ENCODE measurements at places on chromosomes 11 and 22.

DNA sequence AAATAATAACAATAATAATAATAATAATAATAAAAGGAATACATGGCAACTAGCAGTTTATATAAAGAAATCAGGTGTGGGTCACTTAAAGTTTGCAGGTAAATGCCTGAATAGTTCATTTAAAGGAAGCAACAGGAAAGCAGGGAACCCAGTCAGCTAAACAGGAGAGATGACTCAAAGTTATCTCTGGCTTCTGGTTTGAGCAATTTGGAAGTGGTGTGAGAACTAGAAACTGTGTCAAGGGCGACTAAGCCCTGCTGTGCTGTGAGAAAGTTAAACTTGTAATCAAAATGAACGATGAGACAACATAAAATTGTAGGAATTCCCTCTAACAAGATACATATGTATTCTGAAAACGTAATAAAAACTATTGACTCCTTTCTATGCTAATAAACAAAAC, 35.5 kb downstream of the SLC22A9 start:
- DNase-seq, result no peak

- DNase-seq, result no peak
Measured at GRCh38 chr11:102926961-102927623, 28.4 kb downstream of the MMP13 start.

- DNase-seq, result no peak
Measured at GRCh38 chr11:39374963-39375698, 2084.3 kb downstream of the LRRC4C start.

DNA sequence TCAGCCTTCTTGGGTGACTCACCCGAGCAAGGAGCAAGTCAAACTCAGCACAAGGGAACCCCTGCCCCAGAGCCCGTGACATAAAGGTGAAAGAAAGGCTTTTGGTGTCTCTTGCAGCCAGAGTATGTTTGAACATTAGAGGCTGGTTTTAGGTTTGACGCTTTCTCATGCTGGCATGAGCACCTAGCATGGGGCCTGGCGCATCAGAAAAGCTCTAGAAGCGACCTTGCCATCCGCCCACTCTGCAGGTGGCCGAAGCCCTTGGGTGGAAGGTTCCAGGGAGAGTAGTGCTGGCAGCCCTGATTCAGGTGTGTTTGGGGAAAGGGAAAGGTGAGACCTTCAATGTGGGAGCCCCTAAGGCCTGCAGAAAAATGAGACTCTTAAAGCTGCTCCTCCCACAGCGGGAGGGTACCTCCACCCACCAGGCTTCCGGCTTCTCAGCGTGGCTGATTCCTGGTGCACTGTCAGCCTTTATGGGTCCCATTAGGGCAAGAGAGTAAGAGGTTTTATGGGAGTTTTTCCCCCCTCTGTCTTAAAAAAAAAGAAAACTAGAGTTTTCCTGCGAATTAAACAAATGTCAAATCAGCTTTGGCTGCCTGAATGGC, 88.4 kb downstream of the GRIK4 start:
- DNase-seq, result no peak

DNA sequence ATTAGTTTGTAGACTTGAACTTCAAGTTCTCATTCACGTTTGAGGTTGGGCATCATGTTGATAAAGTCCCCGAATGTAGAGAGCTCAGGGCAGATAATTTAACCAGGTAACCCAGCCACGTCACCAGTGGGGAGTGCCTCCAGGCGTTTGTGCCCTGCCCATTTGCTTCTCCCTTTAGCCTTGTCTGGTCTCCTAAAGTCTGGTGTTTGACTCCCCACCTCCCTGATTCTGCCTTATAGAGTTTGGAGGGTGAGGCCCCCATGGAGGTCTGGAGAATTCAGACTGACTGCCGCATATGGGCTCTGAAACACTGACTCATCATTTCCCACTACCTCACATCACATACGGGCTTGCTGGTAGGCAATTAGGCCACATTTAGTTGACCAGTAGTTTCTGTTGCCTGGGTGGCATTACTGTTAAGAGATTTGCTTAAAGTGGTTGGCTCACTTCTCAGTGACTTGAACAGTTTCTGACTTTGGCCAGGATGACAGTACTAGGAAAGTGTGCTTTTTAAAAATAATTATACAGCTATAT, 99.3 kb upstream of the GAL start:
- DNase-seq, result no peak

- peak; percentile 44 for DNase-seq
Measured at GRCh38 chr11:126989942-126990715, 10.4 kb downstream of the KIRREL3 start.

- peak; percentile 73 for DNase-seq
Measured at GRCh38 chr22:28773461-28773867, 969 bp downstream of the CCDC117 start.

- no peak for DNase-seq
Measured at GRCh38 chr11:31767066-31767465, 44.1 kb downstream of the PAX6 start.

DNA sequence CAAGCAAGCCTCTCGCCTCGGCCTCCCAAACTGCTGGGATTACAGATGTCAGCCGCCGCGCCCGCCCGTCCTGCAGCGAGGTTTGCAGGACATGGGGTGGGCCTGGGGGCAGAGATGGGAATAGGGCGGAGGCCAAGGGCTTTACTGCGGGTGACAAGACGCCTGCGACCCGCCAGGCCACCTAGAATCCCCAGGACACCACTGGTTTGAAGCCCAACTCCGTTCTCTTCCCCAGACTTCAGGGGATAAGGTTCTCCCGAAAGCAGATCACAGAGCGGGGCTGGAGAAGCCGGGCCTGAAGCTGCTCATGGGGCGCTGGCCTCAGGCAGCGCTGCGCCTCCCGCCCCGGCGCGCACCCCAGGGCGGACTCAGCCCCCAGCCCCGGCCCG, 354 bp downstream of the POLR2L start:
- no peak for DNase-seq

- DNase-seq, result no peak
Measured at GRCh38 chr22:23248583-23248982, 68.3 kb downstream of the BCR start.

DNA sequence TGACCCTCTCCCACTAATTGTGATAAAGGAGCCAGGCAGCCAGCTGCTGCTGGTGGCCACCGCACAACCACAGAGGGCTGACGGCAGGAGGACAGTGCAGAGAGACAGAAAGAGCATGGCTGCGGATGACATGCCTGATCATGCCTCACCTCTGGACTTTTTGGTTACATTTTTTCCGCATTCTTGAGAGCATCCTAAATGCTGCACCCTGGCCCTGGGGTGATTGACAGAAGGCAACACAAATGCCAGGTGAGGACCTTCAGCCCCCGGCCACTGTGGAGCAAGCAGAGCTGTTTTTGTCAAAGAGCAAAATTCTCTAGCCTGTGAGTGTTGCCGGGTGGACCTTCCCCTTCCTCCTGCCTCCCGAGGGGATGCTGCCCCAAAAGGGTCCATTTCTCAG, 78.5 kb downstream of the RPS6KA4 start:
- no peak for DNase-seq

GRCh38 chr11:132674151-132674550, 858.1 kb downstream of the OPCML start:
- no peak for DNase-seq

- DNase-seq, result no peak
Measured at GRCh38 chr11:10327254-10327653, 22.4 kb downstream of the ADM start.

DNA sequence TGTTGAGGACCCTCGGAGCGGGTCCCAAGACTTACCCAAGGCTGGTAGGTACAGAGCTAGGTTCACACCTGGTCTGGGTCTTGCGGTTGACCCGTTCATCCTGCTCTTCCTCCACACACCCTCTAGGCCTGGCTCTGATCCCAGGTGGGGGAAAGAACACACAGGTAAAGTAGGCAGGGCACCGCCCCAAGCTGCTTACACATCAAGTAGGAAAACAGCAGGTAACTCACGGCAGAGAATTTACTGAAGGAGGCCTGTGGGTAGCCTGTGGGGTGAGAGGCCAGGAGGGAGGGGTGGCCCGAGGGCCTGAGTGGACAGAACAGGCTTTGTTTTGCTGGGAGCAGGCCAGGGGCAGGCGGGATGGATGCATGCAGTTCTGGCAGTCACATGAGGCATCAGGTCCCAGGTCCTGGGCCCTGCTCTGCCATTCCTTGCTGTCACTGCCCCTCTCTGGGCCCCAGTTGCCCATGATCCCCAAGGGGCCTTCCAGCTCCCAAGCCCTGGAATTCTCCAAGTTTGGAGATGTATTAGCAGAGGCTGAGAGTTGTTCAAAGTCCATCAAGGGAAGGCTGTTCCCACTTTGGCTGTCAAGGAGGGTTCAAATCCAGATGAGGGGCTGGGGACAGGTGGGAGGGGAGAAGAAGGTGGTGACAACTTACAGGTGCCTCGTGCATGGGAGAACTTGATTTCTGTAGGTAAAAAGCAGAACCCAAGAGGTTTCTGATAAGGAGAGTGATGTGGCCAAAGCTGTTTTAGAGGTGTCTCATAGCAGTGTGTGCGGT, 5.7 kb downstream of the TSKU start:
- DNase-seq, result no peak

DNA sequence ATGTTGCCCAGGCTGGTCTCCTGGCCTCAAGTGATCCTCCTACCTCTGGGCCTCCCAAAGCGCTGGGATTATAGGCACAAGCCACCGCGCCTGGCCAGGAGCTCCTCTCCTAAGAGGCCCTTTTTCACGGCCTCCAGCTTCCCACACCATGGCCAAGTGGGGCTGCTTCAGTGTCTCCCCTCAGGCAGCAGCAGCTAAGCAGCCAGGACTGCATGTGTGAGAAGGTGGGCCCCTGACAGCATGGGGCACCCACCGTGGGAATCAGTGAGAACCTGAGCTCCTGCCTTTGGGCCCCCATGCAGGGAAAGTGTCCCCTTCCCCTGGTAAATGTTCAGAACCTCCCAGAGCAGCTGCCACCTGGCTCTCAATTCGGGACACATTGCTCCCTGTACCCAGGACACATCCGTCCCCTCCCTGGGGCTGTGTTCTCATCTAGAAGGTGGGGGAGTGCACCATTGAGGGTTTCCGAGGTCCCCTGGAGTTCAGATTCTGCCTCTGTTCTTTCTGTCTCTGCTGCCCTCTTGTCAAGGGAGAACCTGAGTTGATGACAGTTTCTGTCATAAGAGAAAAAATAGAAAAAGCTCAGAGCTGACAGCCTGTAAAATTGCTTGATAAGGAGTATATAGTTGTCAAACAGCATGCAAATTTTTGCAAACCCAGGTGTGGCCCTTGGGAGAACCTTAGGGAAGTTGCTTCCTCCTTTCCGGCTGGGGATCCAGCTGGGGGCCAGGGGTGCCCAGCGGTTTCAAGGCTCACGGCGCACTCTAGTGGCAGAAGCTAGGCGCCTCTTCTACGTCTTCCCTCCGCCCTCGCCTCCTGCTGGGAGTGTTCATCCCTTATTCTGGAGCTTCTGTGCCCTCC, 29.7 kb downstream of the FAM83F start:
- peak; percentile 28 for DNase-seq

DNA sequence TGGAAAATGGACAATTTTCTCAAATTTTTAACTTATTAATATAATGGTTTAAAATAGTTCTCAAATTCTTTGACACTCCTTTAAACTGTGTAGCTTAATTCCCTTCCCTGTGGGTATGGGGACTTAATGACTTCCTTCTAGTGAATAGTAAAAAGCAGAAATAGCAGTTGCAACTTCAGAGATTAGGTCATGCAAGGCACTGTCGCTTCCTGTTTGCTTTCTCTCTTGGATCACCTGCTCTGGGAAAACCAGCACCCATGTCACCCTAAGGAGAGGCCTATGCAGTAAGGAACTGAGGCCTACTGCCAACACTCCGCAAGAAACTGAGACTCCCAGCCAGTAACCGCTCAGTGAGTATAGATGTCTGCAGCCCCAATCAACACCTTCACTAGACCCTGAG, 5.5 kb upstream of the PANX3 start:
- no peak for DNase-seq

DNA sequence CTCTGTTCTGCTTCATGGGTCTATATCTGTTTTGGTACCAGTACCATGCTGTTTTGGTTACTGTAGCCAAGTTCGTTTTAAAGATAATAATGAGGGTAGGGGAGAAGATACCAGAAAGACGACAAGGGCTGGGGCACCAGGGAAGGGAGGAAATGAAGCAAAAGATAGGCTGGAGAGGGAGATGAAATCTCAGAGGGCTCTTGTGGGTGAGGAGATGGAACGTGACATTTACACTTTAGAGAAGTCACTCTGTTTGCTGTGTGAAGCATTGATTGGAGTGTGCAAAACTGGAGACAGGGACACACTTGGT, 33.5 kb downstream of the OR4D9 start:
- DNase-seq, result no peak

DNA sequence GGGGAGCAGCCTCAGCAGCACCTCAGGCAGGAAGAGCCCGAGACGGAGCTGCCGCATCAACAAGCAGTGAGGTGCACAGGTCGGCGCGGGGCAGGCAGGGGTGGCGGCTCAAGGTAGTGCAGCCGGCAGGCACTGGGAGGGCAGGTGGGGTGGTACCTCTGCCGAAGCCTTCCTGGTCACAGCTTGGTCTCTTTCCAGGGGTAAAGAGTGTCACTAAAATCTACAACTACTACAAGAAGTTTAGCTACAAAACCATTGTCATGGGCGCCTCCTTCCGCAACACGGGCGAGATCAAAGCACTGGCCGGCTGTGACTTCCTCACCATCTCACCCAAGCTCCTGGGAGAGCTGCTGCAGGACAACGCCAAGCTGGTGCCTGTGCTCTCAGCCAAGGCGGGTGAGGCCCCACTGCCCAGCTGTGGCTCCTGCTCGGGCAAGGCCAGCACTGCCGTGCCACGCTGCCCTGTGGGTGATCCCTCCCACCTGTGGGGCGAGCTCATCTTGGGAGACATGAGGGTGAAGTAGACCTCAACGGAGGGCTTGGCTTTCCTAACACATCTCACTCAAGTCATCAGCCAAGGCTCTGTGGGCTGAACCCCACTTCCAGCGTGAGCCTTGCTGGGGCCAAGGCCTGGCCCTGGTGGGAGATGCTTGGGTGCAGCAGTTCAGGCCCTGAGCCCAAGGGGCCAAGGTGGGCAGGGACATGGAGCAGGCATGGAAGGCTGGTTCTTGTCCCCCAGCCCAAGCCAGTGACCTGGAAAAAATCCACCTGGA, 13.6 kb downstream of the GATD1 start:
- no peak for DNase-seq

- no peak for DNase-seq
Measured at GRCh38 chr11:130426837-130427341, 1.5 kb downstream of the ADAMTS8 start.

DNA sequence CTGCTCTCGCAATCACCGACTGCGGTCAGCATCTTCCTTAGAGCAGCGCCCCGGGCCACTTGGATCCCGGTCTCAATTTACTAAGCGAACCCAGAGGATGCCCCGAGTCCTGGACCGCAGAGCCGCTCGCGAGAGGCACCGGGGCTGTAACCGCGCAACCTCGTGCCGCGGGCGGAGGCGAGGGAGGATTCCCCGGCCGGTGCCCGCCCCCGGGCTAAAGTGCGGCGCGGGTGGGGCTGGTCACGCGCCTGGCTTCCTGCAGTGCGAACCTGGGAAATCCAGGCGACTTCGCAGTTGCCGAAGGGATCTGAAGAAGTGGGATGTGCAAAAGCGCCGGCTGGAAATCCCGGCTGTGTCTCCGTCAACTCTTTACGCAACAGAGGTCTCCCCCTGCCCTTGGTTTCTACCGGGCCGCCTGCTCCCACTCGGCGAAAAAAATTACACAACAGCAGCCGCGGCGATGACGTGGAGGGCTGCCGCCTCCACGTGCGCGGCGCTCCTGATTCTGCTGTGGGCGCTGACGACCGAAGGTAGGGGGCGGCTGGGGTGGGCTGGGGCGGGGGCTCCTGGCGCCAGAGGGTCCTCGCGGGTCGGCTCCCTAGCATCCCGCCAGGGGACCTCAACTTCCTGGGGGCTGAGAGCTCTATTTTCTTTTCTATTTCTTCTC, at the start of gene NCR3LG1:
TSS of gene NCR3LG1 (plus strand) at position 291 of the 667 bp plus-strand sequence. CDS start at position 461, 170 bp downstream.
- peak; percentile 33 for DNase-seq

Data from T-helper 2 cell (primary cell).